ENCODE measurements at places on chromosomes 11 and 22.

DNA sequence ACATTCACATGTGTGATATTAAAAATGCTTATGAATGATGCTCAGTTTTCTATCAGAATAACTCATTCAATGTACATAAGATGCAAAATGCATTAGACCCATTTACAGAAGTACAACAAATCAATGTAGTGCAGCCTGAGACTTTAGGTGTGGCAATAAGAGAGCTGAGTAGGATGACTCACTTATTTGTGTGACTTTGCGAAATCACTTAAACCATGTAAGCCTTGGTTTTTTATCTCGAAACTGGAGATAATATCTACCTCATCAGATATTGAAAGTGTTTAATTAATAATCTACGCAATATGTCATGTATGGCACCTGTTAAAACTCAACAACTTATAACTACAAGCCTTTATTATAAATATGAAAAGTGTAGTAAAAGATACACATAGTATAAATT, 105.7 kb upstream of the LUZP2 start:
- DNase-seq: no peak

- no peak for DNase-seq
Measured at GRCh38 chr11:114246321-114247069, 49.7 kb upstream of the NNMT start.

DNA sequence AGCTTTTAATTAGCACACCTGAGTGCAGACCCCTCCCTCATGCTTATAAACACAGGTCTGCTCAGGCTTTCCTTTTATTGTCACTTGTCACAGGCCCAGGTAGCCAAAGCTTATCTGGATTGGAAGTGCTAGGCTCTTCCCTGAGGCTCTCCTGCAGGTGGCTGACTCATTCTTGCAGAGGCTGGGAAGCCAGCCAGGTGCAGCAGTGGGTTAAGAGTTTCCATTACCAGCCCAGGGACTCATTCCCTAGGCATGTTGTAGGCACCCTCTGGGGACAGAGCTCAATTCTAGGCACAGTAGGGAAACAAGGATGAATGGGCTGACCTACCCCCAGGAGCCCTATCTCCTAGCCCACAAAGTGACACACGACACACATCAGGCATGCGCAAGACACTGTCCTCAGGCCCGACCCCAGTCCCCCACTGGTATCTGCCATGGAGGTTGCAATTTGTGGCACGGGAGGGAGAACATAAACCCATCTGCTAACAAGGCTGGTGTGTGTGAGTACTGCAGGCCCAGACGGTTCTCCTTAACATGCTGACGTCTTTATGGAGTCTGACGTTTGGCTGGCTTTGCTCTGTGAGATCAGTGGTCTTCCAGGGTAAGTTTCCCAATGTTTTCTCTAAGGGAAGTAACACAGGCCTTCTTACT, 94.2 kb downstream of the ABTB2 start:
- DNase-seq: no peak

DNA sequence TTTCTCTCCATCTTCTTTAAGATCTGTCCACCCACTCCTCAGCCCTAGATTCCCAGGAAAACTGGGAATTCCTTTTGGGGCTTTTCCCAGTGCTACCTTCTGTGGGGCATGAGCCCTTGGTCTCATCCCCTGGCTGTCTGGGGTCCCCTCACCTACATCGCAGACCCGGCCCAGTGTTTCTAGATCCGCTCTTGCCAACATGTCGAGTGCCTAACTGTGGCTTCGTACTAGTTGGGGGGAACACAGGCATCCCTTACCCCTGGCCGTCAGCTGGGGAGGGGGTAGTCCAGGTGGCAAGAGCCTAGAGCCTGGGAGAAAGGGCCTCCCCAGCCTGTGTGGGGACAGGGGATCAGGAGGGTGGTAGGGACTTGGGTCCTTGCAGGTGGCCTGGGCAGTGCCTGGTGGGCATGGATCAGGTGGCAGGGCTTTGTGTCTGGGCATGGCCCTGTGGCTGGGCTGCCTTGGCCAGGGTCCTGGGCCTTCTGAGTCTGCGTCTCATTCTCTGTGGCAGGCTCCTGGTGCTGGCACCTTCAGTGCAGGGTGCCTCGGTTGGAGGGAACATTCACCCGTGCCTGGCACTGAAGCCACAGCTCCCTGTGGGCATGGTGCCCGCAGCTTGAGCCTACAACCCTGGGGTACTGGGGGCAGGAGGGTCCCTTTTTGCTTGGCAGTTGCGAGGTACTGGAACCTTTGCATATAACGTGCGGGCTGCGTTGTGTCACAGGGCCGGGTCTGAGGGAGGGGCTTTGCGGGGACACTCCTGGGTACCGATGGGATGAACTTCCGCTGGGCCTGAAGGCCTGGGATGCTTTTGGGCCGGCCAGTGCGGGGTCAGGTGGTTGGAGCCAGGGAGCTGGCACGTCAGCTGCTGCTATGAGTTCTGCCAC, 4.1 kb downstream of the KCNQ1 start:
- no peak for DNase-seq

DNA sequence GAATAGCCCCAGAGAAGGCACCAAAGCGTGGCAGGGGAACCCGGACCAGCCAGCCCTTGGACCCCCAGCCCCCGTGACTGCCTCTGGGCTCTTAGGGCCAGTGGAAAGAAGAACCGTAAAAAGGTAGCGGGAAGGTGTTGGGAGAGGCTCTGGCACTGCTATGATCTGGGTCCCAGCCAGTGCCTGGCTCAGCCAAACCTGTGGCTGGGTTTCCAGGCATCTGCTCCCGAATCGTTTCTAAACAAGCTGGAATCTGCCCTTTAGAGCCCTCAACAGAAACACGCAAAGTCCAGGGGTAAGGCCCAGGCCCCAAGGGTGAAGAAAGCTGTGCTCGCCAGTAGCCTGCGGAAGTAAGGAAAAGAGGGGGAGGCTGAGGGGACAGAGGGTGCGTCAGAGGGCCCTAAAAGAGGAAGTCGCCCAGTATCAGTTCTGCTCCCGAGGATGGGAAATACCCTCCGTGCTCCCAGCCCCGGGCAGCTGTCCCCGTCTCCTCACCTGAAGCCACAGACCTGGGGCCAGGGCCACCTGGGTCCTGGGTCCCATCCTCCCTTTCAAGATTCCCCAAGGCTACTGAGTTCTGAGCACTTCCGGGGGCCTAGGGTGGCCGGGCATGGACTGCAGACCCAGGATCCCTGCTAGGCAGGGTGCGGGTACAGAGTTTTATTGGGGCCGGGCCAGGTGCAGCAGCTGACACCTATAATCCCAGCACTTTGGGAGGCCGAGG, 24.7 kb downstream of the IL10RA start:
- no peak for DNase-seq

All from CD4-positive, alpha-beta T cell treated with Interleukin-1 beta for 1 hour (primary cell).